ENCODE measurements at places on chromosomes 6 and 20.

DNA sequence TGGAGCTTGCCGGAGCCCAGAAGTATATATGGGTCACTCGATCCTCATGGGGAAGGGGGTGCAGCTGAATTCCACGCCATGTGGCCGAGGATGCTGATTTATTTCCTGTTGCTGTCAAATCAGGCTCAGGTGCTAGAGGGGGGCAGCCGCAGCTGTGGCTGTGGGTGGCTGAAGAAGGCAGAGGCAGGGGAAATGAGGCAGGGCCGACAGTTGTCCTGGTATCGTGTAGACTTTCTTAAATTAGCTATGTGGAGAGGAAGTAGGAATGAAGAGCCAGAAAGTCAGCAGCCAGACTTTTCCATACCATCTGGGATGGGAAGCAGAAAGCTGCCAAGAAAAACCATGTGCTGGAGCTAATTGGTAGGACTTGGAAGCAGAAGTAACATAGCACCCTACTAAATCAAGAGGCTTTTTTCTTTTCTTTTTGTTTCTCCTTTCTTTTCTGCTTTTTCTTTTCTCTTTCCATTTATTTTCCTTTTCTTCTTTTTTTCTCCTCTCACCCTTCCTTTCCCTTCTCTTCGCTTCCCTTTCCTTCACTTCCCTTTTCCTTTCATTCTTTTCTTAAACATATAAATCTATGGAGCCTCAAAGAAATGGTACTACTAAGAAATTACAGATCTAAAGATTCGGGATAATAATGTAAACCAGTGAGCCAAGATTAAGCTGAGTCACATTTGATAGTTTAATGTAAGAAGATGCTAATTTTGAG, 90.6 kb upstream of the CD83 start:
- DNase-seq = no peak

- no peak for DNase-seq
Measured at GRCh38 chr6:167682125-167682524, 144.6 kb upstream of the AFDN start.

DNA sequence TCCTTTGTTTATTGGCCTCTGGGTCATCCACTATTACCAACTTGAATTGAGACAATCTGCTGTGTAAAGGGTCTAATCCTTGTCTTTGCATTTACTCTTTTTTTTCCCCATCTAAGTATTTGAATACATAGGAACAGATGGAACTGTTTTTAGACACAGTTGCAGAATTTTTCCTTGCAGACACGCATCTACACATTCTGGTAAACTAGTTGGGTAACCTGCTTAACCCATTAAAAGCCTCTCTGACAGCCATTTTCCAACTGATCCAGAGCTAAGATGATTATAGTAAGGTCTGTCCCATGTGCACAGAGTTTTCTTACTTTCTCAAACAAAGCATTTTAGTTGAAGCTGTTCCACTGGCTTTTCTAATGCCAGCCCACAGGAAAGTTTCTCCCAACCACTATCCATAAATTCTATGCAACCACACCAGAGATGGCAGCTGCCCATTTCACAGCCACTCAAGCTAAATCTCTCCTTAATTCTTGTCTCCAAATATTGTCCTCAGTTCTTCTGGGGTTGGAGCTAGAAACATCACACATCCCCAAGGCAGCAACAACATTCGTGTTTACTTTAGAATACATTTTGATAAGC, 492.1 kb downstream of the MAFB start:
- DNase-seq = no peak

GRCh38 chr6:14722001-14722562, 523.8 kb upstream of the JARID2 start:
- no peak for DNase-seq

- no peak for DNase-seq
Measured at GRCh38 chr6:8958894-8959511, 523.7 kb upstream of the SLC35B3 start.

GRCh38 chr6:64143101-64143500, 507.5 kb downstream of the PHF3 start:
- no peak for DNase-seq

DNA sequence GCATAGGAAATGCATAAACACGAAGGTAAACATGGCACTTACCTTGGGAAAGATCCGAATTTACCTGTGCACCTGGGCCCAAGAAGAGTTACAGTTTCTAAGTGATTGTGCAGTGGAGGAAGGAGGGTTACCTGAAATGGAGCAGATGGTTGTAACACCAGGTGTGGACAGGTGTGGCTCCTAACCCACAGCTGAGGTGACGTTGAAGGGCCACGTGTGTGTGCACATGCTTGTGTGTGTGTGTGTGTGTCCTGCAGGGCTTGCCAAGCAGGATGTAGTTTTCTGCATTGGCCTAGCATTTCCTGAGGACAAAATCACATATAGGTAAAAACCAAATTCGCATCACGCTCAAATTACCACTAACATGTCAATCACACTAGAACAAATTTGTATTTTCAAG, 240.8 kb downstream of the ANKRD60 start:
- no peak for DNase-seq

DNA sequence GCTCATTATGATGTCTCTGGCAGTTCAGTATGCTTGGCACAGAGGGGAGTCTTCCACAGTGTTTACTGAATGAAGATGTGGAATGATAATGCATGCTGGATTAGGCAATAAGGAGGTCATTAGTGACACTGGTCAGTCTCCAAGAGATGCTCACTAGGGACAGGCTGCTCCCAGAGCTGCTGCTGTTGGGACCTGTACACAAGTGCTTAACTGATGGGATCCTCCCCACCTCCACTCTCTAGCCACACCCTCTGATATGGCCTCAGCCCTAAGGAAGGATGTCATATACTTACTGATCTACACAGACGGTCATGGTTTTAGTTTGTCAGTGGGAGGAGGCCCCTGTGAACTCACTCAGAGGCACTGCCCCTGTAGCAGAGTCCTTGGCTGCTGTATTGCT, 73.4 kb downstream of the MYB start:
- no peak for DNase-seq

DNA sequence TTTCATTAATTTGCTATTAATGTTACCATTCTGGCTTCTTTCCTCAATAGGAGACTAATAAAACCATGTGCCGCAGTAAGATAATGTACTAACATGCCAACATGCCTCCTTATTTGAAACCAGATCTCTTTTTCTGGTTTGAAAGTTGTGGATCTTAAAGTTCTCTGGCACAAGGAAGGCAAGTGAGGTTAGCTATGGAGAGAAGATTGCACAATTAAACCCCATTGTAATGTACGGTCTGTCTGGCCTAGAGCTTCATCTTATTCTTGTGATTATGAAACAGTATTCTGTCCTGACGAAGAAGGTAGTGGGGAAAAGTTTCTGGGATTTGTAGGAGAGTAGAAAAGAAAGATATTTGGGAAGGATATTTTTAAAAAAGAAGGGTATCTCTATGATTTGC, 68.4 kb downstream of the EYA4 start:
- DNase-seq = no peak

DNA sequence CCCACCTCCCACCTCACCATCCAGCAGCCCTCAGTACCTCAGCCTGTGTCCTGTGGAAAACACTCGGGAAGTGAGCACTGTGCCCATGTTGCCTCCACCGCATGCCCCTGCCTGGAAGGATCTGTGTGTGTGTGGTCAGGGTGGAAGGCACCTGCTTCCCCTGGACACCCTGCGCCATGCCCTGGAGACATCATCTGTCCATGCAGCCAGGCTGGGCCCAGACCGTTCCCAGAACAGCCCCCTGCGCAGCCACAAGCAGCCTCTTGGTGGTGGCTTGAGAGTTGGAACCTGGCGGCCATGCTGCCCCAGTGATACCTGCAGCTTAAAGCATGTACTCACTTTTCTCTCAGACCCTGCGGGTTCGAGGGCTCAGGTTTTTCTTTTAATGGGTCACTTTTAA, 34.9 kb upstream of the SLC22A1 start:
- DNase-seq = no peak

GRCh38 chr6:33924681-33925080, 120.9 kb upstream of the MLN start:
- DNase-seq = no peak

DNA sequence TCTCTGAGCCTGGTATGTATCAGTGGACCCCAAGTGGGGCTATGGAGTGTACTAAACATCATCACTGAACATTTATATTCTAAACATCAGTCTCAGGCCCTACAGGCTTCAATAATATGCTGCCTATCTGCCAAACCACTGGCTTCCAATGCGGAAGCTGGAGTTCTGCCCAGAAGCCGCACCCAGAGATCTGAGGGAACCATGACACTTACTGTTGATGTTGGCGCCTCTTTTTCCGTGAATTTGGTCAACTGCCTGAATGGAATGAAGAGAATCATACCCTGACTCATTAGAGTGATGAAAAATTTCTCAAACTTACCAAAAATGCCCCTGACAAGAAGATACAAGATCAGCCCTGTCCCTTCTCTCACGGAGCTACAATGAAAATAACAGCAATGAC, 66.2 kb downstream of the SLC22A23 start:
- no peak for DNase-seq

- DNase-seq = no peak
Measured at GRCh38 chr6:169263374-169263773, 9.7 kb upstream of the THBS2 start.

- no peak for DNase-seq
Measured at GRCh38 chr20:63529180-63529860, 7.9 kb downstream of the PTK6 start.

- DNase-seq = no peak
Measured at GRCh38 chr6:156773476-156773875, 3.7 kb upstream of the ARID1B start.

GRCh38 chr20:9203081-9203447, 134.2 kb downstream of the PLCB4 start:
- DNase-seq = no peak

- peak; percentile 29 for DNase-seq
Measured at GRCh38 chr20:1803061-1803931, 91.9 kb upstream of the SIRPA start.

DNA sequence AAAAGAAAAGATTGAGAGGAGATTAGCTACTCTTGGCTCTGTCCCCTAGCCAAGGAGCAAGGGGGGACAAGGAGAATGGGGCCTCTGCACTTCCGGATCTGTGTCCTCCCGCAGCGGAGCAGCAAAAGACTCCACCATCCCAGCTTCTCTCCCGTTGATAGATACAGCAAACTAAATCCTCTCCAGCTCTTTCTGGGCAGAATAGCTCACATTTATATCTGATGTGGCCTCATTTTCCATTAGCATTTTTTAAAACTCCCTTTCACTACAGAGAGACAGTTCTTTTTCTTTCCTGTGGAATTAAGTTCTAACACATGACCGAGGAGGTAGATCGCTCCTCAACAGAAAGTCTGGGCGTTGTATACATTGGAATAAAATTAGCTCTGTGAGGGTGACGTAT, 260.9 kb upstream of the SOX4 start:
- no peak for DNase-seq

GRCh38 chr6:71126506-71126905, 162.1 kb upstream of the OGFRL1 start:
- no peak for DNase-seq

GRCh38 chr6:85134172-85134571, 315.7 kb upstream of the NT5E start:
- no peak for DNase-seq

DNA sequence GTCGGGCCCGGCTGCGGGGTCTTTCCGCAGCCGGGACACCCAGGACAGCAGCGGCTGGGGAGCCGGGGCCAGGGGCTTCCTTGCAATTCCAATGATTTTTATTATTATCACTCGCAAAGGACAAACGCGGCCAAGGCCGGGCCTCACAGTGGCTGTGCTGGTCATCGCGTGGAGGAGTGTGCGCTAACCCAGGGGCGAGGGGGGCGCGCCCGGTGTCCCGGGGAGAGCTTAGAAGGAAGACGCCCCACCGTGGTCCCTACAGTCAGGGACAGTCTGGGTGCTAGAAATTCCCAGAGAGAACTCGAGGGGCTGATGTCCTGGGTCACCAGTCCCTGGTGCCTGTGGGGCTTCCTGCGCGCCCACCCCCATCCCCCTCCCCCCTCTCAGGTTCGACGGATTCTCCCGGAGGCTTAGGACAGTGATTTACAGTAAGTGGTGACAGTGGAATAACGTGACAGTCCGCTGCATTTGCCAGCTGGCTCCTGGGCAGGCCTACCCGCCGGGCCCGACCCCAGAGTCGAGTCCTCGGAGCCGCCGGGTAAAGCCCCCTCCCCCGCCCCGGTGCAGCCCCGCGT, 9.5 kb downstream of the FOXC1 start:
- DNase-seq = no peak

- no peak for DNase-seq
Measured at GRCh38 chr6:44956396-44956795, 371.7 kb upstream of the RUNX2 start.

DNA sequence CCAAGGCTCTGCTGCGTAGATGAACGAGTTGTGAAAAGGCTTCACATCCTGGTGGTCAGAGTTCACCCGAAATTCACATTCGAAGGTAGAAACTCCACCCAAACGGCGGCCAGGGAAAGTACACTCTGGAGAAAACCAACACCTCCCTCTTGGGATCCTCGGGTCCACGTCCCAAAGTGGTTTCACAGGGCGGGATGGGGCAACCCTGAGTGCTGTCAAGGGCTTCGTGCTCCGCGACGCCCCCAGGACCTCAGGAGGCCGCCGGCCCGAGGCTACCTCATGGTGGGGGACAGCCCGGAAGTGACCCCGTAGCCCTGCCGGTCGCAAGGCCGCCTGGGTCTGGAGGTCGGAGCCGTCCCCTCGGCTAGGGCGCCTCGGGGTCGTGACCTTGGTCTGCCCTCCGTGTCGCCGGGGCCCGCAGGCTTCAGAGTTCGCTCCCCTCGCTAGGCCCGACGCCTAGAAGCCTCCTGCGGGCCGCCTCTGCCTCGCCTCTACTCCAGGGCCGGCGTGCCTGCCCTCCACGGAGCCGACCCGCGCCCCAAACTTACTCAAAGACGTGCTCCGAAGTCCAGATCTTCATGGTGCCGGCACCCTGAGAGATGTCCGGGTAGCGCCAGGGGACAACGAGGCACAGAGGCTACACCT, at the start of gene PRELID3B:
TSS of gene PRELID3B (minus strand) at position 636 of the 645 bp plus-strand sequence. CDS start at position 580, 56 bp downstream.
- no peak for DNase-seq

DNA sequence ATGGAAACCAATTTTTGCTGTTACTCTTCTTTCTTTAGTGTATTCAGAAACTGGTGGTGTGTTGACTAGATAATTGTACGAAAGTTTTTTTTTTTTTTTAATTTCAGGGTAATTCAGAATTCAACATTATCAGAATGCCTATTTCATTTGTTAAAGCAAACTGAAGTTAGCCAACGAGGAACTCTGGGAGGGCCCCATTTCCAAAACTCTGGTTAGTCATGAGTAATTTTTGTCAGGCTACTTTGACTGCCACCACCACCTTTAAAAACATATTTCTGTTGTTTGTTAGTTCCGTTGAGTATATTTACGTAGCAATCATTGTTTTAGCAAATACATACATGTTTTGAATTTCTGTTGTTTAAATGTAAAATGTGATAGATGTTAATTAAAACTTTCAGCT, 763 bp downstream of the ZKSCAN8 start:
- DNase-seq = no peak

- DNase-seq = no peak
Measured at GRCh38 chr6:167826896-167827582, at the start of gene AFDN. Gene AFDN (plus strand): TSS chr6:167826911. CDS start chr6:167827133, 222 bp downstream.

DNA sequence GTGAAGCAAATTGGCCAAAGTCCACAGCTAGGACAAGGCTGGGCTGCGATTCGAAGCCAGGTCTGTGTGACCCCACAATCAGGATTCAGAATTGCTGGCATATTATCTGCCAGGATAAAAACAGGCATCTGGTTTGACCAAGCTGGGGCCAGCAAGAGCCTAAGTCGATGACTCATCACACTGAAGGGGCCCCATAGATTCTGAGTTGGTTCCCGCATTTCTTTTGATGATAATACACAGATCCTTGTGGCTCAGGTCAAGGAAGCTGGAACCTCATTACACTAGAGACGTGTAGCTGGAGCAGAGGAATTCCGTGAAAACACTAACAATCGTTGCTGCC, 6.5 kb downstream of the KCNB1 start:
- DNase-seq = no peak
